ENCODE measurements at places on chromosomes 6 and 20.

DNA sequence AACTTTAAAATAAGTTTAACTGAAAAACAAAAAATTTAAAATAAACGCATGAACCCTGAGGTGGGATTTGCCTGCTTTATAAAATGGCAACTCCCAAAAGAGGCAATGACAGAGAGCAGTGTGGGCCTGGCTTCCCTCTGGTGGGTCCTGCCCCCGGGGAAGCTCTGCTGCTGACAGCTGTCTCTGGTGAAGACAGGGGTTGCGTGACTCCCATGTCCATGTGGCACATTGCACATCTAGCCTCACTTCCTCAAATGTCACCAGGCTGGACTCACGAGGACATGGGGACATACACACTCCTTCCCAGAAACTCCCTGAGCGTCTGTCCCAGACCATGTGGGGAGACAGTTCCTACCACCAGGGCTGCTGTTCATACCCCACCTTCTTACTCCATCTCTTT, 66.2 kb downstream of the ABHD12 start:
- DNase-seq: no peak

DNA sequence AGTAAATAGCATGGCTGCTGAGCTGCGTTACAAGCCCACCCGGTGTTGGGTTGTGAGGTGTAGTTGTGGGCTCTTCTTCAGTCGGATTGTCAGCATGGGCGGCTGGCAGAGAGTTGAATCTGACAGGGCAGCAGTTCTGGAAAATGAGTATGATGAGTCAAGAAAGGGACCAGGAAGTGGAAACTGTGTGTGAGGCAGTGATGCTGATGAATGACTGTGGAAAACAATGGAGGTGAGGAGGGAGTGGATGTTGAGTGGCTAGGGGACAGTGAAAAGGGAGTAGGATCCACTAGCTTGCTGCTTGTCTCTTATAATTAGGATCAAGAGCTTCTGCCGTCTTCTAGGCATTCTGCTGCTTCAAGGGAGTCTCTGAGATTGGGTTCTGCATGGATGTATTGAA, 154.3 kb downstream of the ESR1 start:
- no peak for DNase-seq

DNA sequence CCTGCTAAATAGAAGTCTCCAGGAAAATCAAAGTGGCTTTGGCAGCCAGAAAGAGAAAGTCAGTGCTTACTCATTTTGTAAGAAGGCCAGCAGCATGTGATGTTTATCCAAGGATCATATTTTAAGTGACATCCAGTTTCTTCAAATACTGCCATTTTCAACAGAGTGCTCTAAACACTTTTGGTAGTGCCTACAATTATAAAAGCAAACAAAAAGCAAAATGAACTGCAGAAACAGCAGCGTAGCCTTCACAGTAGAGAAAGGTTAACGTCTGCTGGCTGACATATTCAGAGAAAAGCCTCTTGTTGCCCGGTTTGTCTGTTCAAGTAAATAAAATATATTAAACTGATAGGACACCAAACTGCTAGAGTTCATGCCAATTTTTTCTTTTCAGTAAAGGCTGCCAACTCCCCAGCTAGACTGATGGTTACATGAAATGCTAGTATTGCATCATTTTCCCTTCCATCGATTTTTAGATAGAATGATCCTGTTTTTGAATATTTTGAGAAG, 705.7 kb upstream of the SLC35B3 start:
- no peak for DNase-seq

- no peak for DNase-seq
Measured at GRCh38 chr6:84118191-84118590, 84.6 kb downstream of the MRAP2 start.

DNA sequence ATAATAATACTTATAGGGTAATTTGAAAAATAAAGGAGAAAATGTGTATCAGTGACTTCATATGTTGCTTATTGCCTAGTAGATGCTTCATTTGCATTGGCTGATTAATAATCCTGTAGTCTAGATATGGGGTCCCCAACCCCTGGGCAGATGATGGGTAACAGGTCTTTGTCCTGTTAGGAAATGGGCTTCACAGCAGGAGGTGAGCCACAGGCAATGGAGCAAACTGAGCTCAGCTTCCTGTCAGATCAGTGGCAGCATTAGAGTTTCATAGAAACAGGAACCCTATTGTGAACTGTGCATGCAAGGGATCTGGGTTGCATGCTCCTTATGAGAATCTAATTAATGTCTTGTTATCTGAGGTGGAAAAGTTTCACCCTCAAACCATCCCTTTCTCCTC, 1049.5 kb upstream of the EPHA7 start:
- no peak for DNase-seq

GRCh38 chr6:161079566-161080262, 88.1 kb downstream of the MAP3K4 start:
- DNase-seq: no peak

DNA sequence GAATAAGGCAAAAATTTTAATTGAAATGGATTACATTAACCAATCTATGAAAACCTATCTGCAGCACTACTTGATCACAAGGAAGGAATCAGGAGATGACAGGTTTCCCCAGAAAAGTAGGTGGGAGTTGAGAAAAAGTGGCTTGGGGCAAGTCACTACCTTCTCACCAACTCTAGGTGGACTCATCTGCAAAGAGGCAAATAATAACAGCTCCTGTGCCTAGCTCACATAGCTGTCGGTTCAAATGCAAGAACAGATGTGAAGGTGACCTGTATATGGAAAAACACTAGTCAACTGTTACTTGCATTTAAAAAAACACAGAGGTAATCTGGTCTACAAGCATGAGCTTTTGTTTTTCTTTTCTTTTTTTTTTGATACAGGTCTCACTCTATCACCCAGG, 67.2 kb downstream of the POPDC3 start:
- DNase-seq: no peak

DNA sequence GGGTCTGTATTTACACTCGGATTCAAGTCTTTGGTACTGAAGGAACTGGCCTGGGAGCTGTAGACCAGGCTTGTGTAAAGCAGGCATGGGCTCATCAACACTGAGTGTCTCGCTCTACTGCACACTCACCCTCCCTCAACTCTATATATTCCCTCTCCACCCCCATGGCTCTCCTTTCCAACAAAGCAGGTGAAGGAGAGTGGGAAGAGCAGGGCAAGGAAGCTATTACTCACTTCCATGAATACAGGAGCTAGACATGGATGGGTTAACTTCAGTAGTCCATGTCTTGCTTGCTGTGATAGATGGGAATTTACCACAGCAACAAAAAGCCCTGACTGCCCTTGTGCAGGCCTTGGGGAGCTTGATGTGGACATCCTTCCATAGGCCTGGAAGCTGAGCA, 20.7 kb upstream of the SLC2A12 start:
- no peak for DNase-seq
